Activated T-helper 2 cell treated with anti-CD3 and anti-CD28 coated beads, Interferon-gamma antibody, Interleukin-2, Interleukin-4, amounts not matched to agents 10 μg/mL and 5 μg/mL and 100 μg/mL, durations not matched to agents 14 hours and 24 hours and 36 hours (primary cell): ENCODE measurements at places on chromosomes 2 and 18.

- no peaks in the 10 kb centered on the region for H3K36me3 ChIP-seq
- no peak overlapping the region for H3K4me3 ChIP-seq
- DNase-seq: no peak
- no peak overlapping the region for H3K27ac ChIP-seq
- H3K27me3 ChIP-seq: no peaks in the 10 kb centered on the region
Observed at GRCh38 chr2:153812632-153813031, 59.1 kb upstream of the GALNT13 start.

DNA sequence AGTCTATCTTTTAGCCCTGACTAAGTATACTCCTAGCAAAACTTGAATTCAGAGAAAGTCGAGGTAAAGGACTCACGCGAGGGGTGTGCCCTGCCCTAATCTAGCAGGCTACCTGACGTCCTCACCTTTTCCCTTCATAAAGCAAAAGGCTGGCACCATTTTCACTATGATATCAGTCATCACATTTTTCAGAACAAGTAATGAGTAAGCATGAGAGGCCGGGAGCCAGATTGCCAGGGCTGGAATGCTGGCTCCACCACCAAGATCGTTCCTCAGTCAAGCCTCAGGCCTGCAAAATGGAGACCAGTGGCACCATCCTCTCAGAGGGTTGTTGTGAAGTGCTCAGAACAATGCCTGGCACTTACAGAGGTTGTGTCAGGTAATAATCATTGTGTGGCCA lies 18.7 kb upstream of the NCKAP5 start:
- H3K27me3 ChIP-seq: no peaks in the 10 kb centered on the region
- DNase-seq: no peak
- no peaks in the 10 kb centered on the region for H3K4me1 ChIP-seq

GRCh38 chr18:46325895-46326294 lies 221.7 kb downstream of the HAUS1 start:
- H3K4me1 ChIP-seq: peaks cover 6% of the 10 kb centered on the region
- H3K27ac ChIP-seq: no peak overlapping the region
- DNase-seq: no peak

- peak overlapping the region; percentile 57 for H3K4me3 ChIP-seq
- peaks cover 58% of the 10 kb centered on the region for H3K4me1 ChIP-seq
- no peaks in the 10 kb centered on the region for H3K36me3 ChIP-seq
- DNase-seq: no peak
- no peak overlapping the region for H3K27ac ChIP-seq
- no peaks in the 10 kb centered on the region for H3K27me3 ChIP-seq
Observed at GRCh38 chr2:68468801-68469200, 1.4 kb downstream of the APLF start.

DNA sequence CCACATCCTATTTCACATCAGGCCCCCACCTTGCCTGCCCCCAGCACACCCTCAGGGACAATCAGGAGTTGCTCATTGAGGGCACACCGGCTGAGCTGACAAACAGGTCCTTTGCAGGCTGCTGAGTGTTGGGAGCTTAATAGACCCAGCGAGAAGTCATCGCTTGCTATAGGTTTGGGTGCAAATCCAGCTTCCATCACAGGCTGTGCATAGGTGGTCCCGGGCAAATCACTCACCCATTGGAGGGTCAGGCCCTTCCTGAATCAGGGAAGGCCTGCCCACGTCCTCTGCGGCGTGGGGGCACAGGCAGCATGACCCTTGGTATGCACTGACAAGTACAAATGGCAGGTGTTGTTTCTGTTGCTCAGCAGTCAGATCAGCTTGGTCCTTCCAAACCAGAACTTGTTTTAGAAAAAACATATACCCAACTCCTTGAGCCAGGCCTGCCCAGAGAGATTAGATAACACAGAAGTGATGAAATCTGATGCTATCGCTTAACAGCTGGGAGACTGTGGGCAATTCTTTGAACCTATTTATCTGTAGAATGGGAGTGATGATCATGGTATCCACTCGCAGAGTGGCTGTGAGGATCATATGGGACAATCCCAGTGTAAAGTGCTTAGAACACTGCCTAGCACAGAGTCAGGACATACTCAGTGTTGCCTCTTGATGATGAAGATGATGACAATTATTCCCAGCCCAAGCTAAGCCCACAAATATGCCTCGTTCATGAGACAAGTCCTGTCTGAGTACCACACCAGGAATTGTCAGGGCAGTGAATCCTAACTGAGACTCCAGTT lies 34.9 kb downstream of the SMAD7 start:
- no peaks in the 10 kb centered on the region for H3K27me3 ChIP-seq
- no peak for DNase-seq
- H3K4me1 ChIP-seq: peaks cover 14% of the 10 kb centered on the region
- peaks cover 11% of the 10 kb centered on the region for H3K36me3 ChIP-seq
- H3K4me3 ChIP-seq: no peak overlapping the region

DNA sequence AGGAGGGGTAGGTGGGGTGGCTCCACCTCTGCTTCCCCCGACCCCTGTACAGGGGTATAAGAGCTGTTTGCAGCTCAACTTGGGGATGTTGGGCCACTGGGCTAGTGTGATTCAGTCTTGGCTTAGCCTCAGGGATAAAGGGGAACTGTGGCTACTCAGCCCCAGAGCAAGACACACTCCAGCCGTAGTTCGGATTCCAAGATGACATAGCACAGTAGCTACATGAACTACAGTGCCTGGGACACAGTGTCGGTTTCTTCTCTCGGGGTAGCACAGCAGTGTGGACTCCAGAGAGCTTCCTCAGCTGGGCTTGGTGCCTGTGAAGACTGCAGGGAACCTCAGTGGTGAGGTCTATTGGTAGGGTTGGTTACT lies 21.1 kb downstream of the CARF start:
- no peak overlapping the region for H3K27ac ChIP-seq
- peaks cover 1% of the 10 kb centered on the region for H3K4me1 ChIP-seq
- no peak overlapping the region for H3K4me3 ChIP-seq

DNA sequence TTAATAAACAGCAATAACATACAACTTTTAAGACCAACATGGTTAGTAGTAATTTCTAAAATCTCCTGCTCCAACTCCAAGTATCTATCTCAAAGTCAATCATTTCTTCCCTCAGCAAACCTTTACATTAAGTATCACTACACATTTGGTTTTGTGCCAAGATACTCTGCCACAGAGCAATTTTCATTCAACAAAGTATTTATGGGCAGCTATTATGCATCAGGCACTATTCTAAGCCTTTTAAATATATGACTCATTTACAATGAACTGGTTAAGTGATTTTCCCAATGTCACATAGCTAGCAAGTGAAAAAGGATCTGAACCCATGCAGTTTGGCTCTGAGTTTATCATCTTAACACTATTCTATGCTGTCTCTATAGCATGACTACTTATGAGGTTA lies 264.3 kb downstream of the NOL4 start:
- no peak overlapping the region for H3K27ac ChIP-seq
- H3K4me1 ChIP-seq: no peaks in the 10 kb centered on the region
- H3K27me3 ChIP-seq: no peaks in the 10 kb centered on the region
- no peaks in the 10 kb centered on the region for H3K36me3 ChIP-seq
- no peak for DNase-seq

- peaks cover 72% of the 10 kb centered on the region for H3K27me3 ChIP-seq
- H3K36me3 ChIP-seq: no peaks in the 10 kb centered on the region
- no peak for DNase-seq
- H3K4me1 ChIP-seq: peaks cover 28% of the 10 kb centered on the region
- peak overlapping the region; percentile 77 for H3K4me3 ChIP-seq
Observed at GRCh38 chr18:32469691-32470459, 807 bp downstream of the GAREM1 start.
